ENCODE measurements at places on chromosomes 5 and 9.
A peak's percentile ranks its signal among the peaks of the same experiment; 100 is the strongest.

GRCh38 chr5:143791848-143792731, 19.9 kb upstream of the HMHB1 start:
- DNase-seq: no peak

DNA sequence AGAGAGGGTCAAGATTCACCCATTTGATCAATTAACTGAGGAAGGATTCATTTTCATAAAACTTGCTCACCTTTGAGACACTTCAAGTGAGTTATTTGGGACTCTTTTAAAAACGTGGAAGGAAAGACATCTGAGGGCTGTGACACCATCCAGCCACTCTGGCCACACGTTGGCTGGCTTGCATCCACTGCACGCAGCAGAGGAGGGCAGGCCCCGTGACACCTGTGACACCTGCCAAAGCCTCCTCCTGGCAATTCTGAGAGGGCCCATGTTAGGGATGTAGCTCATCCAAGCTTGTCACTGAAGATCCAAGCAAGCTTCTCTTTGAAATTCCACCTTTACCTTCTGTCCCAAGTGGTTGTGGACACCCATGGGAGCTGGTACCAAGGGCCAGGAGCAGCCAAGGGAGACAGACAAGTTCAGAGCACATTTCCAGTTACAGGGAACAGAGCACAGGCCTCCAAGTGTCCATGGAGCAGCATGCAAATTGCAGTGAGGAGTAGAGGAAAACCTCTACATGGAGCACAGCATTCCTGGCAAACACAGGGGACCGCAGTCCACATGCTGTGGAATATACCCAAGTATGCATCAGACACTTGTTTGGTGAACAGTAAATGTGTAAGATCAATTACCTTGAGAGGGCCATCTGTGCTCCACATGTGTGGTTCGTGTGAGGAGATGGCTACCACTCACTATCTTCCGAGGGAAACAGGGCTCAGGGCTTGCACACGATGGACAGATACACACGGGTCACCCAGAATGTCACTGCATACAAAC, 4.8 kb downstream of the PRSS3 start:
- no peak for DNase-seq

DNA sequence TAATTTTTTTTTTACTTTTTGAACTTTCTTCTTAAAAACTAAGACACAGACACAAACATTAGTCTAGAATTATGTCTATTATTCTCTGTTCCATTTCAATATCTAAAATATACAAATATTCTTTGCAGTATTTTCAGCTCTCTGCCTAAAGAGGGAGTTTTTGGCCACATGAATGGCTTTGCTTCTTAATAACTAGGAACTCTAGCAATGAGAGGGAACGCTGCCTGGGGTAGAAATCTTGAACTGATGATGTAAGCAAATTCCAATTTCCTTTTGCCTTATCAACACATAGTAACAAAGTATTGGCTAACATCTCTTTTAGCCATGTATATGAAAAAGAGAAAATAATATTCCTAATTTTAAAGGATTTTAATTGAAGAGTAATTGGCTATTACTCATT, 51.9 kb downstream of the SLC25A46 start:
- no peak for DNase-seq

DNA sequence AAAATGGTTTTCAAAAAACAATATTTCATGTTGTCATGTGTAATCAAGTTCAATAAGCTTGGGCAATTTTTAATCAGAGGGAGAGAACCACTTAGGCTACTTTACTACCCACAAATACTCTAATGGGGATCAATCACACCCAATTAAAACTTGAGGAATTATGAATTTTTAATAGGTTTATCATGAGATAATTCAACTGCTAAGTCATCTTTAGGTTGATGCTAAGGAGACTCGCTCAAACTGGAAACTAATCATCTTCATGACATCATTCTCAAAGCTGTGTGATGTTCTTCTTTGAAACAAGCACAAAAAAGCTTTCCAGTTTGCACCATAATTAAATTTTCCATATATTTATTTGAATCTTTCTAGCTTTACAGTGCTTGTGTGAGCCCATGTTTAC, 867.5 kb downstream of the MAT2B start:
- DNase-seq: no peak

DNA sequence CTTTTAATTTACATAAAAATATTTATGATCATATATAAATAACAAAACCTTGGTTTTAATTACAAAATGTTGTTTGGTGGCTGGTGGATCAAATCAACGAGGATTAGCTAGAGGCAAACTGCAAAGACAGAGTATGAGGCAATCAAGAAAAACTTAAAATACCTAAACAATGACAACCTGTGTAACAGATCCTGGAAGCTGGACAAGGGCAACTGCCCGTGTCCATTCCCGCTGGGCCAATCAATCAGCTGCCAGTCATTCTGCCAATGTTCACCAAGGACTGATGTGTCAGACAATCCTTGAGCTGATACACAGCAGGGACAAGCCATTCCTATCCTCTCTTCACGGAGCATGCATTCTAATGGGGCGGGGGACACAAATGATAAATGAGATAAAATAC, 3.2 kb upstream of the TENT4A start:
- no peak for DNase-seq

- peak; percentile 77 for DNase-seq
Observed at GRCh38 chr5:177116631-177117373, 16.8 kb upstream of the NSD1 start.

DNA sequence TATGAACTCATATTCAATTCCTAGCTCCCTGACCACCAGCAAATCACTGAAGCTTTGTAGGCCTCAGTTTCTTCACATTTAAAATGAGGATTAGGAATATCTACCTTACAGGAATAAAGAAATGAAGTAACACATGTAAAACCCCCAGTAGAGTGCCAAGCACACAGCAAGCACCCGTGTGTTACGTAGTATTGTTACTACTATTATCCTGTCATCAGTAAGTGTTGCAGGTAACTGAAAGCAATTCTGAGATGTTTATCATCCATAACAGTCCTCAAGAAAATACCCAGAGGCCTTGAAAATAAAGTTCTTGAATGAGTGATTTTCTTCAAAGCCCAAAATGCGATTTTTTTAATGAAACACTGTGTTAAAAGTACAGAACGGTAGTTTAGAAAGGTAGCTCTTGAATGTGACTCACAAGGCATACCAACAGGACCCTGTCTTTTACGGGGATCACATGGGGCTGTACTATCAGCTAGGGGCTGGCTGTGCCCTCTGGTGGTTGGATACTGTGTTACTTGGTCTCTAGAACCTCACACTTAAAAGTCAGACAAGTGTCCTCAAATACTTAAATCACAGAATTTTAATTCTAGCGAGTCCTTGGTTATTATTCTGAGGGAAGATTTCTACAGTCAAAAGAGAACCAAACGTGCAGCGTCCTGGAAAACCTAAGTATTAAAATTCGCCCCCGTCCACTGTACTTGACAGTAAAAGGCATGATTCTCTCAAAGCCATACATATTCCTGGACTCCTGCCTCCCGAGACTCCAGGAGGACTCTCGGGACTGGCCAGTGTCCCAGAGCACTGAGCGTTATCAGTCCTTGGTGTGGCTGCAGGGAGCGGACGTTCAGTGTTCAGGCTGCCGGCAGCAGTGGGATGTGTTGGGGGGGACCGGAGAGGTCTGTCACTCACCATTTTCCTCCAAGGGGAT, 725 bp downstream of the NDUFB6 start:
- DNase-seq: peak; percentile 61

DNA sequence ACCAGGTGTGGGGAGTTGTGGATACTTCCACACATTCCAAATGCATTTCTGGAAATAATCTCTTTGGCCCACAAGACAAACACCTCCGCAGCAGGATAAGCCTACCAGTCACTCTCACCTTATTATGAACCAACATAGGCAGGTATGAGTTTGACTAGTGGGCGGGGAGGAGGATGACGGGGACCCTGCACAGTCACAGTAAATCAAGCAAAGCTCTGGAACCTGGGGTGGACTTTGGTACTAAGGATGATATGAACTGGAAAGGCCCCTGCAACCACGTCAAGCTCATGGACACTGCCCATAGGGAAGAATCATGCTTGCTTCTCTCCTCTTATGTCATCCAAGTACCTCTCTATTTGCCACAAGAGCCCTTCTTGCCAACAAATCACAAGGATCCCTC, 259.4 kb downstream of the HSPA4 start:
- no peak for DNase-seq

- no peak for DNase-seq
Observed at GRCh38 chr5:176711883-176712282, 64.6 kb downstream of the TSPAN17 start.

GRCh38 chr9:110648696-110649095, 19.9 kb upstream of the MUSK start:
- DNase-seq: no peak

DNA sequence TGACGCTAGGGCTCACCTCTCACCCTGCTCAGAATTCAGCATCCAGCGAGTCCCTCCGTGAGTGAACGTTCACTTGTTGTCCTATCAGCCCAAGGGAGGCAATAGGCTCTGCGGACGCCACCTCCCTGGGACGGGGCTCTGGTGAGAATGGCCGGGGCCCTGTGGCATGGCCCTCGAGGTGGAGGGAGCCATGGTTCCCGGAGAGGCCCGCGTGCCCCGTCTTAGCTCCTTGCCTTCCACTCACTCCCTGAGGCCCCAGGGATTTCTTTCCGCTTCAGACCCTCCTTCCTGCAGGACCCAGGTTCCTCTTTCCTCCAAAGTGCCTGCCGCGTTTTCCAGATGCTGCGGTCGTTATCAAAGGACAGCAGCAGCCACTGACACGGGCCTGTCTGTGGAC, 21.5 kb downstream of the EXOC3 start:
- no peak for DNase-seq

DNA sequence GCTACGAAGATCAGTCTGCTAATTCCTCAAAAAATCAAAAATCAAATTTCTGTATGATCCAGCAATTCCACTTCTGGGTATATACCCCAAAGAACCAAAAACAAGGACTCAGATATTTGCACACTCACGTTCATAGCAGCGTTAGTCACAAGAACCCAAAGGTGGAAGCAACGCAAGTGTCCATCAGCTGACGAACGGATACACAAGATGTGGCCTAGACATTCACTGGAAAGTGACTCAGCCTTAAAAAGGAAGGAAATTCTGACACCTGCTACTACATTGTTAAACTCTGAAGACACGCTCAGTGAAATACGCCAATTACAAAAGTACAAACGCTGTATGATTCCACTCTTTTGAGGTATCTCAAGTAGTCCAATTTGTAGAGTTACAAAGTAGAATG, 93.3 kb downstream of the OTULIN start:
- DNase-seq: no peak

GRCh38 chr5:169413416-169413815, 112.5 kb upstream of the SLIT3 start:
- DNase-seq: no peak

GRCh38 chr5:146848133-146848532, 30.4 kb downstream of the PPP2R2B start:
- no peak for DNase-seq

DNA sequence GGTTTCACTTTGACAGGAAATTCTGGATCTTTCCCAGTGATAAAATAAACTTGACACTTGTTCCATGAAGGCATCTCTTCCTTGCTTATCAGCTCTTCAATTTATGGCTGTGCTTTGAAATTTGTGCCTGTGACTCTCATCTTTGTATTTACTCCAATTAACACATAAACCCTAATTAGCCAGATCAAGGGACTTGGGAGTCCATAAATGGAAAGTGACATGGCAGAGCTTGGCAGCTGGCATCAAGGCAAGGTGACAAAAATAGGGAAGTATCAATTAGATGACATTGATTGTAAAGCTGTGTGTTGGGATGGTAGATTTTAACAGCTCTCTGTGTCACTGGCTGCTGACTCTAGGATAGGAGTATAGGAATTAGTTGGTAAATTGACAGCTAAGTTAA, 133.9 kb downstream of the PBX3 start:
- no peak for DNase-seq

GRCh38 chr5:116699332-116699731, 124.7 kb upstream of the SEMA6A start:
- DNase-seq: no peak

- DNase-seq: no peak
Observed at GRCh38 chr9:13552606-13553215, 273.2 kb upstream of the MPDZ start.

- no peak for DNase-seq
Observed at GRCh38 chr9:134996591-134997530, 79.1 kb upstream of the FCN1 start.
